ENCODE measurements at places on chromosomes 7 and 10.
A peak's percentile ranks its signal among the peaks of the same experiment; 100 is the strongest.

GRCh38 chr10:32077896-32078485, 21.8 kb upstream of the KIF5B start:
- peak; percentile 69 for DNase-seq

- DNase-seq = no peak
Measured at GRCh38 chr10:21449288-21449966, 76.1 kb downstream of the SKIDA1 start.

DNA sequence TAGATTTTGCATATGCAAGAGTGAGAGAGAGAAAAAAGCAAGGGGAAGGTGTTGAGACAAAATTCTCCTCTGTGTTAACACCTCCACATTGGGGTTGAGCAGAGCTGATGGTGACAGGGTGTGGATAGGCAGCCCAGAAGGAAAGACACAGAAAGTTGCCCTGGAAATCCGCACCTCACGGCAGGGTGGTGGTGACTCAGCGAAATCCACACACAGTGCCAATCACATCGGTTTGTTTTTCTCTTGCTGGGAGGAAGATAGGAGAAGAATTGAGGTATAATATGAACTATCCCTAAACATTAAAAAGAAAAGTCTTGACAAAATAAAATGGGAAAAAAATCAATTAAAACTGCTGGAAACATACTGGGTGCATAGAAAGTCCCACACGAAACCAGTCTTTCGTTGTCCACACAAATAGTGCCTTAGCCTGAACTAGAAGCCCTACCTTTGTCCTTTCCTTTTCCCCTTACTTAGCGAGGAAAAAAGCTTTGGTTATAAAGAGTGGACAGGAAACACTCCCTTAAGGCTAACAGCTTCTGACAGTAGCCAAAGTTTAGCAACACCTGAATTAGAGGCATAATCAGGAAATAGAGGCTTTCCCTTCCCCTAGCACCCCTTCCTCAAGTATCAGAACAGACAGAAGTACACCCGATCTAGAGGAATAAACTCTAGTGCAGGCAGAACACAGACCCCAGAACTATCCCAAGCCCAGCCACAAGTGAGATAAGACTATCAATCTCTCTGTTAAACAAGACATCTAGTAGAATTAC, 39.2 kb upstream of the DNAJC1 start:
- DNase-seq = no peak

GRCh38 chr7:151383638-151384351, 26.0 kb downstream of the WDR86 start:
- no peak for DNase-seq

GRCh38 chr10:72552857-72553256, 73.0 kb downstream of the MICU1 start:
- DNase-seq = peak; percentile 90

DNA sequence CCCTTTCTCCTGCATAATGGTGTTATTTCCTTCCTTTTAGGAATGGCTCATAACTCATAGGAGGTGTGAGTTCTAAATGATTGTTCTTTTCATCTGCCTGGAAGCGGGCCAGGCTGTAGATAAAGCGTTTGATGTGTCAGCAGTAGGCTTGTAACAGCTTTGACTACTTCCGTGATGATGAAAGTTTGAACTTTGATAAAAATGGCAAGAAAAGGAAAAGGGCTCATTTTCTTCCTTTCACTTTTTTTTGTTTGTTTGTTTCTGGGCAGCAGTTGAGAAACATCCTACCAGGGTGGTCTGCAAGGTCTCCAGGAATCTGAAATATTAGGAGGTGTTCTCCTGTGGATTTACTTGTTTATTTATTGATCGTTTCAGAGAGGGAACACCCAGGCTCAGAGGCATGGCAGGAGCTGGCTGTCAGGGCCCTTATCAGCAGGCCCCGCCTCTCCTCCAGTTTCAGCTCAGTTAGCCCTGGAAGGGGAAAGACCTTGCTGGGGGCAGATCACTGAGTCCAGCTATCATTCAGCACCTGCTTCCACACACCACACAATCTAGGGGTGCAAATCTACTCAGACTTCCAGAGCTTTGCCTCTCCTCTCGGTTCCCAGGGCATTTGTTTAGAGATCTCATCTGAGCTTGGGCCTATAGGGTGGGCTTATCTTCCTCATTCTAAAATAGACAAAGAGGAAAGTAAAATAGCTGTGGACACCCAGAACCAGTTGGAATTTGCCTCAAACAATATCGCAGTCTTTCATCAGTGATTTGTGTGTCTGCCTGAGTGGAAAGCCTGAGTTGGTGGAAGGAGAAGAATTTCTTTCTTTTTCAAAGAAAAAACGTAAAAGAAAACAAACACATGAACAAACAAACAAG, 130.9 kb downstream of the BMPER start:
- DNase-seq = no peak

- no peak for DNase-seq
Measured at GRCh38 chr7:123738356-123738755, 10.4 kb downstream of the WASL start.

GRCh38 chr7:150367677-150368095, 936 bp upstream of the REPIN1 start:
- DNase-seq = no peak

GRCh38 chr10:13317474-13317873, 17.6 kb upstream of the PHYH start:
- no peak for DNase-seq

GRCh38 chr7:142614116-142614515, 135.2 kb upstream of the PRSS1 start:
- DNase-seq = peak; percentile 14

- no peak for DNase-seq
Measured at GRCh38 chr7:11655163-11655562, 176.8 kb downstream of the THSD7A start.

DNA sequence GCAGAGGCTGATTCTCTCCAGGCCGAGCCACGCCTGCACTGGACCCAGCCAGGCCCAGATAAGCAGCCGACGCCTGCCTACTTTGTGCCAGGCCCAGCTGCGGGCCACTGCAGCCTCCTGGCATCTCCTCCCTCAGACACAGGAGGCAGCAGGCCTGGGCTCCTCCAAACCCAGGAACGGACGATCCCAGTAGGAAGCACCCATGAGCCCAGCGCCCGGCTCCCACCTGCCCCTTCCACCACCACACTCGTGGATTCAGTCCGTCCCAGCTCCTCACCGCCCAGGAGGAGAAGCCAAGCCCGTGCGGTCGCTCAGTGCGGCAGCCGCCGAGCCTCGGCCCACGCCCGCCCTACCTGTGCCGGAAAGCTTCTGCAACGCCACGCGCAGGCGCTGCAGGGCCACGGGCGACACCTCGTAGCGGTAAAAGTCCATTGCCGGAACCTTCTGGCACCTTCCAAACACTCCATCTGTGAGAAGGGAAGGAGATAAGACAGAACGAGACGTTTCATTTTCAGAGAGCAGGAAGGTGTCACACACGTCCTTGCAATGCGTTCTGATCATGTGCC, 271.1 kb downstream of the PTPRN2 start:
- DNase-seq = no peak

GRCh38 chr7:157685430-157686284, 348.9 kb downstream of the DNAJB6 start:
- no peak for DNase-seq

- no peak for DNase-seq
Measured at GRCh38 chr10:51607463-51607835, 91.9 kb downstream of the CSTF2T start.
